ENCODE measurements at places on chromosomes 3 and 15.

DNA sequence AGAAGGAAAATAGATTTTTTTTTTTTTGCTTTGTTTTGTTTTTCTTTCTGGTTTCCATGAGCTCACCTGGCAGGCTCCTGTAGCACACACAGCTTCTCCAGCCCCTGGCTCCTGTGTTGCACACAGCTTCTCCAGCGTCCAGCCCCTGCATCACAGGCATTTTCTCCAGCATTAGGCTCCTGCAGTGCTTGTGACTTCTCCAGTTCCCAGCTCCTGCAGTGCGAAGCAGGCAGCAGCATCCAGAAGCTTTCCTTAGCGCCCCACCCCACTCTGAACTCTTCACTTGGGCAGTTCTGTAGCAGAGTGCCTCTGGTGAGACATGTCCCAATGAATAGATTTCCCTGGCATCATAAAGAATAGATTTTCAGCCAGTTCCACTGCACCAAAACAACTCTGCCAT is 5.5 kb upstream of the CCDC39 start:
- no peak for DNase-seq

DNA sequence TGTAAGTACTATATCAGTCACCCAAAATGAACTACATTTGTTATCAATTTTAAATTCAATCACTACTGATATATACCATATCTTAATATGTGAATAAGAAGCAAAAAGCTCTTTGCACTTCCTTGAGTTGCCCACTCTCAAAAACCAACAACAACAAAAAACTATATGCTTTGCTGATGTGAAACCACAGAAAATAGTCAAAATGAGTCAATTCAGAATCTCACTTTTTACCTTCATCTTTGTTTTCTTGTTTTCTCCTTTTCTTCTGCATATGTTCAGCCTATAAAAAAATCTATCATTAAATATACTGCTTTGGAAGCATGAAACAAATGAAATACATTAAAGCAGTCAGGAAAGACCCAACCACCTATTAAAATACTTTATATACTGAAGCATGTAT is 80.7 kb downstream of the UBR1 start:
- DNase-seq = no peak

- no peak for DNase-seq
Observed at GRCh38 chr3:25697553-25697952, 32.8 kb upstream of the TOP2B start.

- DNase-seq = no peak
Observed at GRCh38 chr3:56251343-56251945, 216.8 kb downstream of the ERC2 start.

DNA sequence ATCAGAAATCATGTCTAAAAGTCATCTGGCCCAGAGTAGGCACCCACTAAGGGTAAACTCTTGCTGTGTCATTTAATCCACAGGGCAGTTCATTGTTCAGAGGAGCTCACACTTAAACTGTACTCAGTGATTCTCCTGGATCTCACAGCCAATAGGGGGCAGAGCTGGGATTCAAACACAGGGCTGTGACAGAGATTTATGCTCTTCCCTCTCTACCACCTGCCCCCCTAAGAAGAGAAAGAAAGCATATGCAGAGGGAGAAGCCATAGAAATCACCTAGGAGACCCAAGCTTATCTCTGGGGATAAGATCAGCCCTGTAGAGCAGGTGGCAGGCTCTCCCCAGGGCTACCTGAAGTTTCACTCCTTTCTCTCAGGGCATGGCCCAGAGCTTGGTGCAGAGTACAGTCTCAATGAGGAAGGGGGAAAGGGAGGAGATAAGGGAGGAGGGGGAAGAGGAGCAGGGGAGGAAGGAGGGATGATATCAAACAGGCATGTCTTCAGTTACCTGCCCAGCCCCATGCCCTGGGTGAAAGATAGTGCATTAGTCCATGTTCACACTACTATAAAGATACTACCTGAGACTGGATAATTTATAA is 51.8 kb upstream of the ADPGK start:
- DNase-seq = no peak

DNA sequence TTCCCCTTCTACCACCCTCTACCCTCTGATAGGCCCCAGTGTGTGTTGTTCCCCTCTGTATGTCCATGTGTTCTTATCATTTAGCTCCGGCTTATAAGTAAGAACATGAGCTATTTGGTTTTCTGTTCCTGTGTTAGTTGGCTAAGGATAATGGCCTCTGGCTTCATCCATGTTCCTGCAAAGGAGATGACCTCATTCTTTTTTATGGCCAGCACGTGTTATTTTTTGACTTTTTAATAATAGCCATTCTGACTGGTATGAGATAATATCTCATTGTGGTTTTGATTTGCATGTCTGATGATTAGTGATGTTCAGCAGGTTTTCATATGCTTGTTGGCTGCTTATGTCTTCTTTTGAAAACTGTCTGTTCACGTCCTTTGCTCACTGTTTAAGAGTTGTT is 63.1 kb upstream of the NPHP3 start:
- DNase-seq = no peak

DNA sequence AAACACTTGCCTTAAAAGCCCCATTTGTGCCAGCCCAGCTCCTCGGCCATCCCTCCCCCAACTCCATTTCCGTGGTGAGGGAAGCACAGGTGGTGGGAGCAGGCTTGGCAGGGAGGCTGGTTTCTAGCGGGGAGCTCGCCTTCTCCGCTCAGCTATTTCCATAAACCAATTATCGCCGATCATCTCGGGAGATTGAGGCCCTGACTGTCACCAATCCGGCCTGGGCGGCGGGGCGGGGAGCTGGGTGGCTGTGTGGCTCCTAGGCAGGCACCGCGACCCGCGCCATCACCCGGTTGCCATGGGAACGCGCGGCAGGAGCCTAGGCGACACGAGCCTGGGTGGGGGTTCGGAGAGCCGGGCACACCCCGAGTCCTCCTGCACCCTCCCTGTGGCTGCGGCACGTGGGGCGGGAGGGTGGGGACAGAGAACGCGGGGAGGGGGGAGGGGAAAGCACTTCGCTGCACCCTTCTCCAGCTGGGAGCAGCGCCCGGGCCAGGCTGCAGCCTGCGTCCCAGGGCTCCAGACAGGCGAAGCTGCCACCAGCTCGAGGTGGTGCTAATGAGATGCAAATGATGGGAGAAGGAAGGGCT is 9.3 kb downstream of the CCDC33 start:
- DNase-seq = peak; percentile 61

DNA sequence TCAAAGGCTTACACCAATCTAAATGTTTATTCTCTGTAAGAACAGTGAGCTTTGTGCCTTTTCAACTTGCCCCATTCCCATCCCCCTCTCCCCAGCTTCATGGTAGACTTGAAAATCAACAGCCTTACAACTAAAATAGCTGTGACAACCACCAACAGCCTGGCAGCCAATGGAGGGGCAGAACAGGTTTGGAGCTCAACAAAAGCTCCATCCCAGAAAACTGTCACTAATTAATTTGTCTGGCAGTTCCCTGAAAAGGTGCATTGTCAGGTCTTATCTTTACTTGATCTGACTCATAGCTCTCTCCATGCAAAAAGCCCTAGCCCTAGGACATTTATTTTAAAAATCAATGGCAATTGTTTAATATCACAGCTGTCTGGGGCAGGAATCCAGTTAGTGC is 22.6 kb downstream of the MTHFS start:
- DNase-seq = no peak

- DNase-seq = no peak
Observed at GRCh38 chr3:89851974-89852621, 744.7 kb downstream of the EPHA3 start.

DNA sequence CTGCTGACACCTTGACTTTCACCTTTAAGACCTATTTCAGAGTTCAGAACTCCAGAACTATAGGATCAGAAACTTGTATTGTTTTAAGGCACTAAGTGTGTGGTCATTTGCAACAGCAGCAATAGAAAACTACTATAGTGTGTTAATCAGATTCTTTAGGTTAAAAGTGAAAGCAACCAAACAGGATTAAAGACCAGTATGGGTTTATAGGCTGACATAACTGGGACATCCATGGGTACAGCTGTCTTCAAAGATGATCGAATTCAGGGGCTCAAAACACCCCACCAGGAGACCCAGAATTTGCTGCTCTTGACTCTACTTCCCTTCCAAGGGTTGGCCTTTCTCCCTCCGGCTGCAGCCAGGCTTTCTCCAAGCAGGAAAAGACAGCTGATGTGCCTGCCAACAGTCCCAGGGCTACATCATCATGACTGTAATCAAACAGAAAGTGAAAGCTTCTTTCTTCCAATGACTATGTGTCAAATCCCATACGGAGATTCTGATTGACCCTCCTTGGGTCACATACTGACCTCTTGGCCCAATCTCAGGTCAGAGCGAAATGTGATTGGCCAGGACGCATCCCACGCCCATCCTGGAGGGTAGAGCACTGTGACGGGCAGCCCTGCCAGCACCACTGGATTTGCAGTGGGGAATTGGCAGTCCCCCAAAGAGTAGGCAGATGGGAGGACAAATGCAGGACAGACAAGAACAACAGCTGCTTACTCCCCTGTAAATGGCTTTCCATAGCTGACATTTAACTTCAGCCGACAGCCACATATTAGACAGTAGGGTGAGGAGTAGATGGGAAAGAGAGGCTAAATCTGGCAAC is 51.4 kb upstream of the RNF7 start:
- DNase-seq = no peak

- DNase-seq = no peak
Observed at GRCh38 chr3:194489736-194490612, 3.2 kb upstream of the ATP13A3 start.

DNA sequence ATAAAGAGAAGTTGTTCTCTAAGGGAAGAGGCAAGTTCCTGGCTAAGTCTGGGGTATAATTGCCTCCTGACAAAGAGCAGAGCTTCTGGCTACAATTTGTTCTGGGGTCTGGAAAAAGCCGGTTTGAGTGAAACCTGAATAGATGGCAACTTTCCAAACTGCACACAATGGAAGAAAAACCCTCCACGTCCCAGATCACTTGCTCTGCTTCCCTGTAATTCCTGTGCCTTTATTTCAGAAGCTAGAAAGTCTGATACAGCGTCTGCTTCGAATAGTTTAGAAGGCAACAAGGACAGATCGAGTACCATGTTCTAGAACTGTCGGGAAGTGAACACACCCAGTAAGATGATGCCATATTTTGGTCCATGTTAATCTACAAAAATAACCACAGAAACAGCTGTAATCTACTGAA is 1.6 kb upstream of the WDR82 start:
- DNase-seq = no peak
